Activated CD4-positive, alpha-beta T cell treated with anti-CD3 and anti-CD28 coated beads for 48 hours (primary cell): ENCODE measurements at places on chromosomes 1 and 21.

GRCh38 chr21:45022736-45023135, 51.6 kb upstream of the ADARB1 start:
- no peak for DNase-seq

DNA sequence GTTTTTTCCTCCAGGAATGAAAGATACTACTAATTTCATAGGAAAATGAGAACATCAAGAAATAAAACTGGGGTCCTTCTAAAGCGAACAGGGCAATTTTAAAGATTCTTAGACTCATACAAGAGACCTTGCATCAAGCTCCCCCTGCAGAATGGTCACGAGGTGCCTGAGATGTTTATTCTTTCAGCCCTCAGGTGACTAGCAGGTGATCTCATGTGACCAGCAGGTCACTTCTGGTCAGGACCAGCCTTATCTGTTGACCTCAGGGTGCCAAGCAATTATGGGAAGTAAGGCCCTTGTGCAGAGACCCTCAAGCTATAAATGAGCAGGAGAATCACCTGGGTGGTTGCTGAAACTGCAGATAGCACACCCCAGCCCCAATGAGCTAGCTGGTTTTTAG, 20.6 kb upstream of the TMEM51 start:
- no peak for DNase-seq

DNA sequence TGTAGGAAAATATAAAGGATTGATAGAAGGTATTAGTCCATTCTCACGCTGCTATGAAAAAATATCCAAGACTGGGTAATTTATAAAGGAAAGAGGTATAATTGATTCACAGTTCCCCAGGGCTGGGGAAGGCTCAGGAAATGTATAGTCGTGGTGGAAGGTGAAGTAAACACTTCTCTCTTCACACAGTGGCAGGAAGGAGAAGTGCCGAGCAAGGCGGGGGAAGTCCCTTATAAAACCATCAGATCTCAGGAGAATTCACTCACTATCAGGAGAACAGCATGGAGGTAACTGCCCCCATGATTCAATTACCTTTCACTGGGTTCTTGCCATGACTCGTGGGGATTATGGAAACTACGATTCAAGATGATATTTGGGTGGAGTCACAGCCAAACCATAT, 1806.0 kb downstream of the MRPL39 start:
- peak; percentile 9 for DNase-seq

- DNase-seq, result no peak
Observed at GRCh38 chr1:17193222-17194132, 11.5 kb upstream of the PADI1 start.

- DNase-seq, result no peak
Observed at GRCh38 chr21:29887313-29888009, 52.3 kb downstream of the GRIK1 start.

DNA sequence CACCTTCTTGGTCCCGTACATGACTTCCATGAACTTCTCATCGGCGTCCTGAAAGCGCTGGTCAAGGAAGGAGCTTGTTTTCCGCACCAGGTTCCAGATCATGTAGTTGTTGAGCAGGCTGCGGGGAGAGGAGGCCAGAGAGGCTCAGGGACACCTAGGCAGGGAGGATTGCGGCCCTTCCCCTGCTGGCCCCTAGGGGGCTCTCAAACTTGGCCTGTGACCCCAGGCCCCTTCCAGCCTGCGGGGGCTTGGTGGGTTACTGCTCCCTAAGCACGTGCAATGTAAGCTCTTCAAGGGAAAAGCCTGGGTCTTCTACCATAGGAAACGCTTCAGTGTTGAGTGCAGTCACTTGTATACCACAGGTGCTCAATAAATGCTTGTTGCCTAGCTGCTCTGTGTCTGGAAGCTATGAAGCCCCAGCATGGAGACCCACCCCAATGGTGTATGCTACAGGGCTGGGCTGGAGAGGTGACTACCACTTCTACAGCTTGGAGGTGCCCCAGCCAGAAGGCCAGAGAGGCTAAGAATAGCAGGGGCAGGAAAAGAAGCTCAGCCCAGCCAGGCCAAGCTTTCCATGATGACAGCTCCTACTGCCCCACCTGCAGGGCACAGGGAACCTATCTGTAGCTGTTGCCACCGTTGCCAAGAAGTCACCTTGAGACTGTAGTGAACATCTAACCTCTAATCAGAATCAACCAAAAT, 45.1 kb downstream of the ECE1 start:
- peak; percentile 34 for DNase-seq

GRCh38 chr1:91582431-91582921, 81.8 kb downstream of the CDC7 start:
- DNase-seq, result no peak

GRCh38 chr1:109786531-109787021, 22.9 kb upstream of the EPS8L3 start:
- no peak for DNase-seq

DNA sequence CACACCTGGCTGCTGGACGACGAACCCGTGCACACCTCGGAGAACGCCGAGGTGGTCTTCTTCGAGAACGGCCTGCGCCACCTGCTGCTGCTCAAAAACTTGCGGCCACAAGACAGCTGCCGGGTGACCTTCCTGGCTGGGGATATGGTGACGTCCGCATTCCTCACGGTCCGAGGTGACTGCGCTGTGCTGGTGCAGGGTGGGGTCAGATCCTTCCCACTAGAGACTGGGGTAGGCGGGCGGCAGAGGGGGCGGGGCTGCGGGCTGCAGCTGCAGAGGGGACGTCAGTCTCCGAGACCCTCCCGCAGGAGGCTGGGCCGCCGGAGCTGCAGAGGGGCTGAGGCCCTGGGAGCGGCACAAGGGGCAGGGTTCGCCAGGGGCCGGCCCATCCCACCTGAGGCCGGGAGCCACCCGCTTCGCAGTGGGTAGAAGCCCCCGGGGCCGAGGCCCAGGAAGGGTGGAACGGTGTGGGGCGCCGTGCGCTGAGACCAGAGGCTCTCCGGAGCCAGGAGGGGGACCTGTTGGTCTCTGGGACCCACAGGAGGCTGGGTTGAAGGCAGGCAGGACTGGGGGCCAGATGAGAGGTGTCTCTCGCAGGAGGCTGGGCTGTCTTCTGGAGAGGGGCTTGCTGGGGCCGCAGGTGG, 90.6 kb downstream of the TRIM11 start:
- DNase-seq, result no peak

- DNase-seq, result peak; percentile 69
Observed at GRCh38 chr1:168466092-168466713, 77.6 kb downstream of the XCL2 start.

GRCh38 chr1:240169188-240169587, 77.5 kb downstream of the FMN2 start:
- DNase-seq, result no peak

- no peak for DNase-seq
Observed at GRCh38 chr1:36884801-36885200, 149.5 kb downstream of the GRIK3 start.

- no peak for DNase-seq
Observed at GRCh38 chr21:44549525-44550211, 1.6 kb downstream of the KRTAP10-2 start.

- DNase-seq, result no peak
Observed at GRCh38 chr1:190377991-190378390, 99.7 kb downstream of the BRINP3 start.

GRCh38 chr1:87200875-87201638, 127.6 kb upstream of the LMO4 start:
- no peak for DNase-seq

GRCh38 chr1:72547412-72547811, 265.1 kb upstream of the NEGR1 start:
- DNase-seq, result no peak

DNA sequence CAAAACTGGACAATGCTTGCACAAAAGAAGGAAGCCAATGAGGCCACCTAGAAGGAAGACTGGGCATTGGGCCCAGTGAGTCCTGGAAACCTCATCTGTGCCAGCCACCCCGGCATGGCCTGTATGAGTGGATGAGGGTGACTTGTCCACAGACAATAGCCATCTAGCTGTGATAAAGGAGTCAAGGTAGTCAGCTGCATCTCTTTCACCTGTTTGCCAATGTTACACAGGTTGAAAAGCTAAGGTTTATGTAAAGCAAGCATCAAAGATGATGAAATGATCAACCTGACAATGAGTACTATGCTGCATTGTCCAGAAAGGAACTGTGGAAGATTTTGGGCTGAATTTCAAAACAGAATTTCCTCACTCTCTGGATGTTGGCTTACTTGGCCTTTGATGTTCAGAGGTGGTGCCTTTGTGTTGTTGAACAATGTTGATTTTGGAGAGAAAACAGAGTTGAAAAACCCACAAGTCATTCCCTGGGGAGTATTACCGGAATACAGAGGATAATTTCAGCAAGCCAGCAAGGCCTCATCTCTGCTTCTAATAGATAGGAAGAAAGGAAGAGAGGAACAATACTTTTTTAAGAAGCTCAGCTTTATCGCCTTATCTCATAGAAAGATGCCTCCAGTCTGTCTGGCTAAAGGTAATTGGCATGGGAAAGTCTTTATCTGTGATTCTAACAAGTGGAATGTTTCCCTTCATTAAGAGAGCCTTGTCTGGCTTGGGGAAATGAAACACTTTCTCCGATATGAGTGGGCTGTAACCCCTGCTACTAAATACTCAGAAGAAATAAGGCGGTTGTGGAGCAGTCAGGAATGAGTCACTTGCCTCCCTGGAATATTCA, 11.4 kb upstream of the SELE start:
- DNase-seq, result no peak

GRCh38 chr1:80645621-80646020, 1155.1 kb upstream of the ADGRL2 start:
- DNase-seq, result no peak

DNA sequence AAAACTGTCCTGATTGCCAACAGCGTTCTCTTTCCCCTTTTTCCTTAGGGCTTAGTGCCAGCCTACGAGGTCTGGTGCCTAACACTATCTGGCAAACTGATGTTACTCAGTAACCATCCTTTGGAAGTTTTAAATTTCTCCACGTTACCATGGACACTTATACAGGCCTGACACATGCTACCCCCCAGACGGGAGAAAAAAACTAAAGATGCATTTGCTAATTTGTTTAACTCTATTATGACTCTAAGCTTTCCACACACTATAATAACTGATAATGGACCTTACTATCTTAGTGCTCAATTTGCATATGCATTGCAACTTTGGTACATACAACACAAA, 36.8 kb downstream of the CLCA1 start:
- no peak for DNase-seq

- no peak for DNase-seq
Observed at GRCh38 chr1:6275826-6276782, 15.2 kb upstream of the GPR153 start.
